NCI-H2227 treated with DMSO at 0.1 percent for 48 hours (cell line): ENCODE measurements at places on chromosomes 3 and 15.

GRCh38 chr3:150599611-150600297 lies 3.4 kb upstream of the SELENOT start:
- no peak for DNase-seq

DNA sequence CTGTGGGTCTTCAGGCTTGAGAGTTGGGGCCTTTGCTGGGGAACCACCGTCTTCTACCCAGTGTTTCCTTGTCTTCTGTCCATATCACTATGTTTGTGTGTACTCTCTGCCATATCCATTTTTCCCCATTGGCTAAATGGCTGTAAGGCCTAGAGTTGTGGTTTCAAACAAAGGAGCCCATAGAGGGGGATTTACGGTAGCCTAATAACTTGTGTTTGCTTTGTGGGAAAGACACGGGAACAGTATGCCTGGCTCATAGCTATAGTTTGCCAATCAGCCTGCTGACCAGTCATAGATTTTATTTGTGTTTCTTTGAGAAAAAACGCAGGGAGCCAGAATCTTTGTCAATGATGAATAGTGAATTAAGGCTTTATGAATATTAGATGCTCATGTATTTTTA lies 554.8 kb downstream of the NAALADL2 start:
- no peak for DNase-seq

- DNase-seq = no peak
These were observed 21.8 kb downstream of the LARP6 start for GRCh38 chr15:70832176-70832575.

GRCh38 chr3:181298421-181298820 lies 308.9 kb upstream of the DNAJC19 start:
- no peak for DNase-seq

DNA sequence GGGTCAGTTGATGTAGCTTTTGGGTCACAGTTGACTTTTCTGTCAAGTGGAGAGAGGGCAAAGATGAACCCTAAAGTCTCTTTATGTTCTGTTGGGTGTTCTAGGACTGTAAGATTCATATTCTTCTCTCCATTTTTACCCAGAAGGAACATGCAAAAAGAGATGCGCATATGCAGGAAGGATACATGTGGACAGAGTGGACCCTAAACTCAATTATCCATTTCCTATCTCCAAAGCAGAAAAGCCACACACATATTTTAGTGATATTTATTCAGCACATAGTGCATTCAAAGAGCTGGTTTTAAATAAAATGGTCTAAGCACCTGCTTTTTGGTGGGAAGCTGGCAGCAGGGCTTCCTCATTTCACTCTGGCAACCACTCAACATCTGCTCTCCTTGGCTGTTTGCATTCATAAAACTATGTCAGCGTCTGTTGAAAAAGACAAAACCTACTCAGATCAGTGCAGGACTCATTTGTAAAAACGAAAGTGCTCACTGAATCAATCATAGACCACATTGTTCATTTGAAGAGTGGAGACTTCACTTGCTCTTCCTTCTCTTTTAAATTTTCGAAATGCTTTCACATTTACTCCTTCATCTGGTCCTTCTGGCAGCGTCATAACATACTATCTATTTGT lies 96.6 kb downstream of the SEMA6D start:
- DNase-seq = no peak

DNA sequence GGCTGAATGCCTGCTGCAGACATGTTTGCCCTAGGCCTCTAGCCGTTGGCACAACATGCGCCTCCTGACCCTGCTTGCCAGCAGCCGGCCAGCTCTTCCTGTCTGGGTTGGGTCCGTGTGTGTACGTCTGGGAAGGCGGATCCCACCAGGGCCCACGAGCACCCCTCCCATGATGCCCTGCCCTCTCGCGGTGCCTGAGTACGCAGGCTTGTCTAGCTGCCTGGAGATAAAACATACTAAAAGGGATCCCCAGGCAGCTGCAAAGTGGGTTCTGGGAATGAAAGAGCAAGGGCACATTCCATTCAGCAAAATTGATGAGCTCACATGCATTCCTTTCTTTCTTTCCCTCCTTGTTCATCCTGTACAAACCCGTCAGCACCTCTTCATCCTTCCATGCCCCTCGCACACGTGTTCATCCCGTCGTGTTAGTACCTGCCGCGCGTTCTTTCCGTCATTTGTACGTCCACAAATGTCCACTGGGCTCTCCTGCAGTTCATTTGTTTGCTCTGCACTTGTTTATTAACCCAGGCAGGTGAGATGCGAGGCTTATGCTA lies 74.3 kb downstream of the FBLN2 start:
- no peak for DNase-seq

DNA sequence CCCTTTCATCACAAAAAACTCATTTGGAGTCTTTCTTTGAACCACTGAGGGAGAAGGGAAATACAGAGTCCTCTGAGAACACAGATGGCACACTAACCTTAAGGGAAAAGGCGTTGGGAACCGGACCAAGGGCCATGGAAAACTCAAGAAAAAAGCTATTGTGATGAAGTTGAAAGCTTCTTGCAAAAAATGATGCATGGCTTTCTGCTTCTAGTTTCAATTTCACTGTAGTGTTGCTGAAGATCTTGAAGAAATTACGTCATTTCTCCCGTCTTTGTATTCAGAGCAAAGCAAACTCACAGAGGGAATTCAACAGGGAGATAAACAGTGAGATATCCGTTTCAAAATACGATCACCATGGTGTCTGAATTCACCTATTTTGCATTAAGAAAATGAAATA lies 642.3 kb upstream of the ADAMTS9 start:
- no peak for DNase-seq

- DNase-seq = peak; percentile 7
These were observed 38.2 kb upstream of the FAM174B start for GRCh38 chr15:92693691-92694331.

GRCh38 chr15:67997996-67998395 lies 56.1 kb upstream of the PIAS1 start:
- DNase-seq = no peak

GRCh38 chr3:46303240-46303639 lies 50.7 kb upstream of the CCR2 start:
- DNase-seq = no peak

DNA sequence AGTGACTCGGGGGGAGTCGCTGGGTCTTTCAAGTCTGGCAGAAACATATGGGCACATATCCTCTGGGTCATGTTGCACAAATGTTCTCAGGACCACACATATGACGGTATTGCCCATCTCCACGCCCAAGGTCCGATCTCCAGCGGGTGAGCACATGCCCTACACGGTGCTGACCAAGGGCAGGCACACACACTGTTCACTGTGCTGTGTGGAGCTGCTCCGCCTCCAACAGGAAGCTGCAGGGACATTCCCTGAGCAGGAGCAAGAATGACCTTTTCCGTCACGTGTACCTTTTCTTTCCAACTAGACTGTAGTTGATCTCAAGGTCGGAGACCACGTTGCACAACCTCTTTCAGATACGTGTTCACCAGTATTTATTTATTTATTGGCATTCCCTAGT lies 41.7 kb upstream of the B3GNT5 start:
- DNase-seq = no peak

GRCh38 chr15:66251790-66252684 lies 1.5 kb downstream of the MEGF11 start:
- no peak for DNase-seq

DNA sequence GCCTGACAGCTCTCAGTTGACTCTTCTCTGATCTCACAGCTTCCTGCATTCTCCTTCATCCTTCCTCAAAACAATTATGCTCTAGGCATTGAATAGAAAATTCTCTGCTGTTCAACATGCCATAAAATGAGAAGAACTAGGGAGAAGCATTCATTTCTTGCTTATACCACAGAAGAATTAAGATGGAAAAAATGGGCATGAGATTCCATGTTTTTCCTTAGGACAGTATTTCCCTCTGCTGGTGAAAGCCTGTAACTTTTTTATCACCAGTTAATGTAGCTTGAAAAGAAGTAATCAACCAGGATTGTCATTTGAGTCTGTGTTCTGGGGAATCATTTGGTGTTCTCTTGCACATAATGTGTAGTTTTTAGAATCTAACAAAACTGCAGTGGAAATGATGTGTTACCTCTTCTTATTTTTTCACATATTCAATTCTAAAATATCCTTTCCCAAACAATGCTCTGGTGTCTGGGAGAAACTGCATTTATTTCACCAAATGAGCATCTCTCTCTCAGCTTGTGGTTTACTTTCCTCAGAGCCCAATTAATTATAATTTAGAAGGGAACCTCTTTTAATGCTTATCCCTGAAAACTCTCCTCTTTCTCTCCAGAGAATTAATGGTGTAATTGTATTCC lies 92.8 kb upstream of the DCBLD2 start:
- DNase-seq = no peak

DNA sequence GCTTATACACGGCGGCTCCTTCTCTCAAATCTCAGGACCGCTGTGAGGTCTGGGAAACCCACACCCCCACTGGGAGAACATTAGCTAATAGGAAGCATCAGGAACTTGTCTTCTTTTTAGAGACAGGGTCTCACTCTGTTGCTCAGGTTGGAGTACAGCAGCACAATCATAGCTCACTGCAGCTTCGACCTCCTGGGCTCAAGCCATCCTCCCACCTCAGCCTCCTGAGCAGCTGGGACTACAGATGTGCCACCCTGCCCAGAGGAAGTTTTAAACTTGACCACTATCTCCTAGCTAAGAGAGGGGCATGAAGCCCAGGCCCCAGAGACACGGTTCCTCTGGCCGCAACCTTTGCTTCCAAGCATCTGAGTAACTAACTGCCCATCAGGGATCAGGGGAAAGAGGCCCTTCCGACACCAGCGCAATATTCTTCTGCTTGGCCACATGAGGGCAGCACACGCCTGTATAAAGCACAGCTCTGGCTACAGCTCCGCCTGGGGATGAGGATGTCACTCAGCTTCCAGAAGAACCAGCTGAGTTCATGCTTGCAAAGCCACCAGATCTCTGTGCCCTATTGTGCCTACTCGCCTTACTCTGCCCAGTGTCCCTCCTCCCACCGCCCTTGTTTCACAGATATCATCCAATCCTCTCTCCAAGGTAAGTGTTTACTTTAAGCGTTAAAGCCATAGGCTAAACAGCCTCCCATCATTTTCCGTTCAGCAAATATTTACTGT lies 57.6 kb upstream of the SLC6A11 start:
- peak; percentile 68 for DNase-seq

DNA sequence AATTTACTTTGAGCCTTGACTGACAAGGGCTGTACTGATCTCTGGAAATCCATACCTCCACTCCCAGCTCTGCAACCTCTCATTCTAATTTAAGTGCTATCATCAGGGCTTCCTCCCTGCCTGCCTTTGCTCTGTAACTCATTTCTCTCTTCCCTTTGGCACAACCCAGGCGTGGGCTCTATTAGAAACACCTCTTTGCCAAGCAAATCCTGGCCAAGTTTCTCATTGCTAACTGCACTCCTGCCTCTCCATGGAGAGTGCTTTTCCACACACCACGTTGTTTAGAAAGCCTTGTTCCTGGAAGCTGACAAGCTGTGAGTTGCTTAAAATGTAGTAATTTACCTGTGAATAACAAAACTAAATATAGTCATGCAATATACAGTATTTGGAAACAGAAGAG lies 20.1 kb upstream of the FSTL1 start:
- DNase-seq = no peak
